ENCODE measurements at places on chromosomes 5 and 9.

DNA sequence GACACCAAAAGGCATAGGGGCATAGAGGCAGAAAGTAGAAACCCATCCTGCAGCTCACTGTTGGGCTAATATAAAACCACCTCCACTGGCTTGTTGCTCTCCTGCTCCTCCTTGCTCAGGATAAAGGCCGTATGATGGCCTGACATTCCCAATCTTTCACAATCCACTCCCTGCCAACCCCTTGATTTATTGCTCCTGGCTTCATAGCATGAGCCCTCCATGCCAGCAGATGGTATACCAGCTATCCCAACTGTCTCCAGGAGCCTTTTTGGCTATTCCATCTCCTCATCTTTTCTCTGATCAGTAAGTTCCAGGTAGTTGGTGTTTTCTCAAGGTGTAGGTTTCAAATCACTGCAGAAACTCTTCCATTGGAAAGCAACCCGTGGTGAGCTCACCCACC is 128.8 kb downstream of the EGFLAM start:
- DNase-seq, result no peak

- no peak for DNase-seq
These were observed 258.7 kb upstream of the FBXL7 start for GRCh38 chr5:15241216-15241821.

- no peak for DNase-seq
These were observed 7.1 kb upstream of the DELE1 start for GRCh38 chr5:141916522-141916921.

GRCh38 chr5:168288349-168289245 is 2.8 kb upstream of the WWC1 start:
- DNase-seq, result no peak

DNA sequence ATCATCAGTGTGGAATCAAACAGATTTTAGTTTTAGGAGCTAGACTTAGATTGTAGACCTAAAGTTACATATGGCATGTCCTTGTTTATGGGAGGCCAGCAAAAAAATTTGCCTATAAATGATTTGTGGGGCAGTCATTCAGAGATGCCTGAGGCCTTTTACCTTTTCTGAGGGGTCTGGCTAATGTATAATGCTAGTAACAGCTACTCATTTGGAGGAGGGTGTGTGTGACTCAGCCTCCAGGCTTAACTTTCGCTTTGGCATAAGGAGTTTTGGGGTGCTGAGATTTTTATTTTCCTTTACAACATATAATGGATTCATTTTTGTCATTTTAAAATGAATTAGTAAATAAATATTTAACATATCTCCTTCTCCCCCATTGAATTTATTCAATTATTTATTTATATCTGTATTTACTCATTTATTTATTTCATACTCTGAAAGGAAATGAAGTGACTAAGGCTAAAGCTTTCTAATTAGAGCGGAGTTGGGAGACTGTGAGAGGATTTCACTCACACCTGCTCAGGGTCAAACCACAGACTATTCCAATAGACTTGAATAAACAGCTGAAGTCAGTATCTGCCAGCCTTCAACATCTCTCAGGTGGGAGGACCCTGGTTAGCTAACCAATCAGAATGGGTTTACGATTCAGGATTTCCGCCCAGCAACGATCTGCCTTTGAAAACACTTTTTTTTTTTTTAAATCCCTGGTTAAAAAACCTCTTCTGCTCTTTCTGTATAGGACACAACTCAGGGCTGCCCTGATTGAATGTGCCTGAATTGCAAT is 487.5 kb upstream of the SGCD start:
- DNase-seq, result no peak

DNA sequence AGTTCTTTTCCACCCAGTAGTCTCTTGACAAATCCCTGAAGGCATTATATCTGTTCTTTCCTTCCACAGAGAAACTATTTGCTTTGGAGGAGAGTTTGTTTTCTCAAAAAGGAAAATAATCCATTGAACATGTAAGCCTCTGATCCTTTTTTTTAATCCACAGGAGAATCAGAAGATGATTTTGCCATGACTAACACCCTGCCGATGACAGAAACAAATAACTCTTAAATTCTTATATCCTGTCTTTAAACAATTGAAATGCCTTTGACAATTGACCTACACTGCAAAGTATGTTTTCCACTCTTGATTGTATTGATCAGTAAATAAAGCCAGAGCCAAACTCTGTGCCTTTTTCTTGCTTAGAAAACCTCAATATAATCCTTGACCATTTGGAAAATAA is 666.4 kb upstream of the CTNND2 start:
- no peak for DNase-seq

GRCh38 chr9:21043841-21044240 is 12.4 kb upstream of the HACD4 start:
- no peak for DNase-seq

GRCh38 chr9:83920469-83920926 is 734 bp downstream of the KIF27 start:
- DNase-seq, result no peak

- DNase-seq, result no peak
These were observed at the start of gene PRLR for GRCh38 chr5:35230038-35230611. Gene PRLR, minus strand, starts transcription at chr5:35230487. Its CDS starts 140,867 bp downstream, at chr5:35089620.

GRCh38 chr9:108654566-108654965 is 201.2 kb downstream of the ACTL7B start:
- DNase-seq, result no peak

- DNase-seq, result no peak
These were observed 19.3 kb downstream of the GAPVD1 start for GRCh38 chr9:125280945-125281344.

DNA sequence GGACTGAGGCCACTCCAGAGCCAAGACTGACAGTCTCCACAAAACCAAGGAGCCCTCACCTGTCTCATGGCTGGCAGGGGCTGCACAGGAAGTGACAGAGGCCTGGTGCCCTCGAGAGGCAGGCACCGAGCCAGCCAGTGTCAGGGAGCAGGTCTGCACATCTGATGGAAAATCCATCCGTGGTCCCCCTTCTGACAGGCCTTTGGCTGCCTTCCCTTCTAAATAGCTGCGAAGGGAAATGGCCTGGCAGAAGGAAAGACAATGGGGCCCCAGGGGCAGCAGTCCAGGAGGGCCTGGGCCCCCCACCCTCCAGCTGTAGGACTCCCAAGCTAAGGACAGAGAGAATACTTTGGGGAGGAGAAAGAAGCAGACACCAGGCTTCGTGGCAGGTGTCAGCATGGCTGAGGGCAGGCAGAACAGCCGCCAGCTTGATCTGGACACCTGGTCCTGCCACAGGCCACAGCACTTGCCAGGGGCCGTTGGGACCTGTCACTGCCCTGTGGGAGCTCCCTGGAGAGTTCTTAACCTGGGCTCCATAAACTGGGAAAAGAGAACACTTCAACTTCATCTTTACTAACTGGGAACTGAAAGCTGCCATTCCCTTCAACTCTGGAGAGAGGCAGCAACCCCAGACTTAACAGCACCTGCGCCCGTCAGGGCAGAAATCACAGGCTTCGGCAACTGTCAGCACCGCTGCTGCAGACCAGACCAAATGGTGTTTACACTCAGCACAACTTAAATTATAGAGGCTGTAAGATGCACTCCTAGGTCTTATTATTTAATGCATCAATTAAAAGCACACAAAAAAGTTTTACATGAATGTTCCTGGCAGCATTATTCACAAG is 22.0 kb downstream of the ADAMTS2 start:
- DNase-seq, result no peak

- DNase-seq, result no peak
These were observed 4.8 kb upstream of the PLGRKT start for GRCh38 chr9:5442400-5443011.

DNA sequence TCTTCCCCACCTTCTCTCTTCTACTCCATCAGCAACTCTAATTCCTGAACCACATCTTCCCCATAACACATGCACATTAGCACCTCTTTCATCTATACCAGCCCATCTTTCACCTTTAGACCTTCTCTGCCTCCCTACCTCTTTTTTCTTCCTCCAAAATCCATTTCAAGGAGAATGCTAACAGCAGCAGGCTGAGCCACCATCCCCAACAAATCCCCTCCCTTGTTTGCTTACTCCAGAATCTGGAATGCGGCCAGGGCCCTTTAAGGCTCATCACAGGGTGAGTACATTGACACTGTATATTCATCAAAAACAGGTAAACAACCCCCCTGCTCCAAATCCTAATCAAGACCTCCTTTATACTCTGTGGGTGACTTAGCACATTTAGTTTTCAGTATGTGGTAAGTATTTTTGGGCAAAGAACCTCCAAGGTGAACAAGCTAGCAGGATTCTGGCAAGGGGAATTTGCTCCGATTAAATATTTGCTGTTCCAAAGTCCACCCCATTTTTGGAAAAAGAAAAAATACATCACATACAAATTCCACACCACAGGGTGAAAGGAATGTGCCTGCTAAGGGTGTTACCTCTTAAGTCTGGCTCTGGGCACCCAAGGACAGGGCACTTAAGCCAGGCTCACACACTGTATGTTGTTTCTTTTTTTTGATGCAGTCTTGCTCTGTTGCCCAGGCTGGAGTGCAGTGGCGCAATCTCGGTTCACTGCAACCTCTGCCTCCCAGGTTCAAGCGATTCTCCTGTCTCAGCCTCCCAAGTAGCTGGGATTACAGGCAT is 71.4 kb downstream of the SERINC5 start:
- no peak for DNase-seq

DNA sequence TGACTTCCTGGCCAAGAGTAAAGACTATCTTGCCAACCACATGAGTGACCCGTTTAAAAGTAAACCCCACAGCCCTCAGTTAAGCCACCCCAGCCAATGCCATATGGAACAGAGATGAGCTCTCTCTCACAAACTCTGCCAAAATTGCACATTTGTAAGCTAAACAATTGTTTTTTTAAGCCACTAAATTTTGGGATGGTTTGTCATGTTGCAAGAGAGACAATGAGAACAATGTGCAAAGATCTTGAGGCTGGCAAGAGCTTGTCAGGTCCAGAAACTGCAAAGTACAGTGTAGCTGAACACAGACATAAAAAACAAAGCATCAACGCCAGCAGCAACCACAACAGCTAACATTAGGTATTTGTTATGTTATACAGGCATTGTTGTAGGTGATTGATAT is 27.8 kb downstream of the HOMER1 start:
- DNase-seq, result no peak

- no peak for DNase-seq
These were observed 16.3 kb upstream of the NPR2 start for GRCh38 chr9:35774907-35775635.

- DNase-seq, result no peak
These were observed 172.4 kb upstream of the TARS1 start for GRCh38 chr5:33268374-33268773.

DNA sequence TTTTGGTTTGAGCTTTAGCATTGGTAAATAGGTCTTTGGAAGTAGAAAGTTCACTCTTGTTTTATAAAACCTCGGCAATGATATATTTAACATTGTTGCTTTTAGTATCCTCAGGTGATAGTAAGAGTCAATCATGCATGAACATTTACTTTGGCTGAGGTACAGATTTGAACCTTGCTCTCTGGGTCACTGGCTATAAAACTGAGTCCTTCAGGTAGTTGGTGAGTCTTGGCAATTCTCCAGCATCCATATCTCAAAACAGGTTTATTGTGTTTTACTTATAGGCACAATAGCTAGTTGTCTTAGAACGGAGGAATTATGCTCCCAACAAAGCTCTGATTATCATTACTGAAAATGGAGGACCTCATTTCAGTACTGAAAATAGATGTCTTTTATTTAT is 75.1 kb downstream of the MAT2B start:
- no peak for DNase-seq

DNA sequence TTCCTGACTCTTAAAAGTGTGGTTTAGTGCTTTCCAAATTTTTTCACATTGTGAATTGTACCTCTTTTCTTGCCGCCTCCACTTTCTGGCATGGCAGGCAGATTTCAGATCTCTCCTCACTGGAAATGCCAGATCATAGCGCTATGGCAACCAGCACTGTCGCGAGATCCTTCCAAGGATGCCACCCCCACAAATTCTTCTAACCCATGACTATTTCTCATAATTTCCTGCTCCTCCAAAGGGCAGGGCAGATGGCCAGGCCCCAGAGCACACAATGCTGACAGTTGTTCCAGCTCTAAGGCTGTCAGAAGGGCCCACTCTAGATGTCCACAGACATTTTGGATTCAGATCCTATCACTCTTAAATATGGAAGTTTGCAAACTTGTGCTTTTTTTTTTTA is 446.2 kb upstream of the RIOK2 start:
- DNase-seq, result no peak

DNA sequence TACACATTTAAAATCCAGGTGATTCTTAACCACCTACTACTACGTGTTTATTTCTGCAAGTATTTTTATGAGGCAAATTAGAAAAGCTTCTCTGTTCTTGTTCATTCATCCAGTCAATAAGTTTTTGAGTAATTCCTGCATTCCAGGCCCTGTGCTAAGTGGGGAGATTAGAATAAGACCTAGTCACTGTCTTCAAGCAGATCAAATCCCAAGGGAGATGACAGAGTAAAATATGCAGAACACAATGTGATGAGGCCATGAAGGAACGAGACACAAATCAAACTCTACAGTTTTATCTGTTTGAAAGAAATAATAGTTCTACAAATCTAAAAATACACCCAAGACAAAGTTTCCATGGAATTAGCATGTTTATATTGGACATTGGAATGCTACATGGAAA is 158.8 kb downstream of the CEP120 start:
- DNase-seq, result no peak

GRCh38 chr9:129885018-129885669 is 49.9 kb downstream of the USP20 start:
- DNase-seq, result no peak

DNA sequence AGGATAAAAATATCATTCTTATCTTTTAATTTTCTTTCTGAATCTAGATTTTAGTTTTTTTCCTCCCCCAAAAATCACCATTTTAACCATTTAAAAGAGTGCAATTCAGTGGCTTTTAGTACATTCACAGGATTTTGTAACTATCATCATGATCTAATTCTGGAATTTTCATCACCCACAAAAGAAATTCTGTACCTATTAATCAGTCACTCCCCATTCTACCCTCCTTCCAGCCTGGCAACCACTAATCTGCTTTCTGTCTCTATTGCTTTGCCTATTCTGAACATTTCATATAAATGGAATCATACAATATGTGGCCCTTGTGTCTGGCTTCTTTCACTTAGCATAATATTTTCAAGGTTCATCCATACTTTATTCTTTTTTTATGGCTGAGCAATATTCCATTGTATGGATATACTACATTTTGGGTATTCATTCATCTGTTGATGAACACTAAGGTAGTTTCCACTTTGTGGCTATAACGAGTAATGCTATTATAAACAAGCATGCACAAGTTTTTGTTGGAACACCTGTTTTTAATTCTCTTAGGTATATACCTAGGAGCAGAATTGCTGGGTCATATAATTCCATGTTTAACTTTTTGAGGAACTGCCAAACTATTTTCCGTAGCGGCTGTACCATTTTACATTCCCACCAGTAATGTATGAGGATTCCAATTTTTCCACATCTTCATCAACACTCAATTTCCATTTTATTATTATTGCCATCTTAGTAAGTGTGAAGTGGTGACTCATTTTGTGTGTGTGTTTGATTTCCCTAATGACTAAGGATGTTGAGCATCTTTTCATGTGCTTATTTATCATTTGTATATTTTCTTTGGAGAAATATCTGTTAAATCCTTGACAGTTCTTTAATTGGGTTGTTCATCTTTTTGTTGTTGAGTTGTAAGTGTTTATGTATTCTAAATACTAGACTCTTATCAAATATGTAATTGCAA is 340.3 kb downstream of the CWC27 start:
- DNase-seq, result no peak

Measured in esophagus squamous epithelium (tissue), 5 donors.